ENCODE measurements at places on chromosomes 16 and 17.
A peak's percentile ranks its signal among the peaks of the same experiment; 100 is the strongest.

DNA sequence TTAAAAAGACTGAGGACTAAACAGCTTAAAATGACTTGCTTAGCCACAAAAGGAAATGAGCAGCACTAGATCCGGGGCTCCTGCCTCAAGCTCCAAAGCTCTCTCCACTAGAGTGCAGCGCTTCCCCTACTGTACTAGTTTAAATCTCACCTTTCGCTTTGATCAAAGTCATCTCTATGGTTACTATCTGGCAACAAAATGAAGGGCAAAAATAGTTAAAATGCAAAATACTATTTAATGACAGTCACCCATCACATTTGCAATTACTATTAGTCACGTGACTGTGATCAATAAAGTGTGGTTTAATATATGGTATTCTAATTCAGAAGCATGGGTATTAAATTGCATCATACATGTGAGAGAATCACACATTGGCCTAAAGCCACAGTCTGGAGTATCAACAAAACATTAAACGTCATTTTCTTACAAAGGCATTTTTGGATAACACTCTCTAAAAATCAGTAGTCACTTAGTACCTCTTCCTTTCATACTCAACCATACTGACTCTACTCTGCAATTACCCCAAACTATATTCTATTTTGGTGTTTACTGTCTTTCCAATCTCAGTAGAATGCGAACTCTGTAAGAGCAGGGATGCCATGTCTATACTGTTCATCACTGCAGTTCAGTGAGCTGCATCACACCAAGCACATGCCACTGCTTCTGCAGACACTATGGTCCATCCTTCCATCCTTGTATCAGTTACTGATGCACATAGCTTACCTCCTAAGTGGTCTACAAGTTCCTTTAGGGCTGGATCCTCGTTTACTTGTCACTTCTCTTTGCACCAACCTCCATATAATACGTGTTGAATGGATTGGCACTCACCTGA is 6.2 kb downstream of the PSMD12 start:
- no peak for DNase-seq

GRCh38 chr16:396605-397004 is 394 bp upstream of the NME4 start:
- DNase-seq = no peak

GRCh38 chr17:74862108-74862901 is 2.6 kb upstream of the GRIN2C start:
- peak; percentile 54 for DNase-seq

- DNase-seq = no peak
Observed at GRCh38 chr16:53945996-53946395, 242.0 kb downstream of the FTO start.

Measured in activated CD4-positive, alpha-beta T cell treated with anti-CD3 and anti-CD28 coated beads for 1 hour (primary cell).